ENCODE measurements at places on chromosomes 6 and 20.

GRCh38 chr6:31462964-31463870 is 34.7 kb upstream of the MICB start:
- DNase-seq = peak; percentile 88

DNA sequence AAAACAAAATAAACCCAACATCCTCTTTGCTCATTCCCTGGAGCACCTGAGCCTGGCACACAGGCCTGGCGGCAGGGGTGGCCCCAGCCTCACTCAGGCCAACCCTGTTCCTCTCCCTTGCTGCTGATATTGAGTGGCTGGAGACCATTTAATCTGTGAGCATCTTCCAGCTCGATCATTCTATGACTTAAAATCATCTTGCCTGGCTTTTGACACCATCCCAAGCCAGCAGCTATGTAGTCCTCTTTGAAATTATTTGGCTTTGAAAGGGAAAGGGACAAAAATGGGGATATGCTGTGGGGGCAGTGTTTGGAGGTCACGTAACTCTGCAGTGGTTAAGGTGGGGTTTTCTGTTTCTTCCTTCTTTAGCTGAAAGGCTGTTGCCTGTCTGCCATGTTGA is 22.8 kb downstream of the EZR start:
- DNase-seq = no peak

GRCh38 chr6:39087197-39087596 is 27.8 kb downstream of the SAYSD1 start:
- DNase-seq = no peak

DNA sequence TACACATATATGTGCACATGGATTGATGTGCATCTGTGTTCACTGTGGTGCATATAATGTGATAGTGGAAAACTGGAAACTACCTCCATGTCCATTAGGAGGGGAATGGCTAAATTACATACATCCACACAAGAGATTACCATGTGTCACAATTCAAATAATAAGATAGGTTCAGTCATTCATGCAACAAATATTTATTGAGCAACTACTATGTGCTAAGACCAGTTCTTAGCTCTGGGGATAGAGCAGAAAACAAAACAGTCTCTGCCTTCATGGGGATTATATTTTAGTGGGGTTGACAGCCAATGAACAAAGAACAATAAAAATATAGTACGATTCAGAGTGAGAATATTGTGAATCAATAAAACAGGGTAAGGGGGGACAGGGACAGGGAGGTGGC is 61.7 kb upstream of the PTGIS start:
- DNase-seq = no peak

- DNase-seq = no peak
Observed at GRCh38 chr6:37668251-37668650, 29.4 kb downstream of the MDGA1 start.

DNA sequence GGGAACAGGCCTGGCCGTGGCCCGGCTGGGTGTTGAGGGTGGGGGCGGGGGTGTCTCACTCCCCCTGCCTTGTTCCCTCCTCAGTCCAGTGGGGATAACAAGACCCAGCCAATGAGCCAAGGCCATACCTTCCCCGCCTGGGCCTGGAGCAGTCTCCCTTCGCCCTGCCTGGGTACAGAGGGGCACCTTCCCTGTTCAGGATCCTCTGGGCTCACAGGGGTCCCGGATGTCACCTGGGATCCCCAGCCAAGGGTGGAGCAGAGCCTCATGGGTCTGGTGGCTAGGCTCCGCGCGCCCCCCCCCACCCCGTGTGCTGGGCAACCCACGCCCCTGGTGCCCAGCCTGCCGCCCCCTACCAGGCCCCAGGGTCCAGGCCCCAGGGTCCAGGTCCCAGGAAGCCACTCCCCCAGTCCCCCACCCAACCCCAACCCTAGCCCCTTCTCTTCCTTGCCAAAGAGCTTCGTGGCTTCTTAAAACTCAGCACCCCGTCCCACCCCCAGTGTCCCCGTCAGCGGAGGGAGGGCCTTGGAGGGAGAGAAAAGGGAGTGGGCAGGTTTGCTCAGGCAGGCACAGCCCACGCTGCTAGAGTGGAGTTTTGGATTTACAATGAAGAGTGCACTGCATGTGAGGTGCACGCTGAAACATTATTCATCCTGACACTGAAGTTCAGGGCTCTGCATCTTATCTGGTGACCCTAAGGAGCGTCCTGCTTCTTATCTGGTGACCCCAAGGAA is 11.8 kb downstream of the HRH3 start:
- no peak for DNase-seq

GRCh38 chr6:142218446-142218845 is 71.4 kb downstream of the VTA1 start:
- DNase-seq = peak; percentile 61

- DNase-seq = no peak
Observed at GRCh38 chr20:6651016-6651415, 116.5 kb upstream of the BMP2 start.

DNA sequence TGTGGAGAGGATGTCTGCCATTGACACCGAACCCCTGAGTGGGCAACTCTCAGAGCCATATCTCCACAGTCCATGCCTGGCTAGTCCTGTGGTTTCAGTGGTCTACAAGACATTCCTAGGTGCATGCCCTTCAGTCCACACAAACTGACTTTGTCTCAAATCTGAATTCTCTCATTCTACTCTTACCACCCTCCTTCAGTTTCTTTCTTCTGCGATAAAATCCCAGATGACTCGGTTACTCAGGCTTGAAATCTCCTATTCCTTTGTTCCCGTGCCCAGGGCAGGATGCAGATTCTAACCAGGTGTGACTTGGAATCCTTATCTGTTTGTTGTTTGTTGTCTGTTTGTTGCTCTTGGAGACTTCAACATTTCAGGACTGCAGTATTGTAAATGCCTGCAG is 9.3 kb downstream of the CDS2 start:
- DNase-seq = no peak

DNA sequence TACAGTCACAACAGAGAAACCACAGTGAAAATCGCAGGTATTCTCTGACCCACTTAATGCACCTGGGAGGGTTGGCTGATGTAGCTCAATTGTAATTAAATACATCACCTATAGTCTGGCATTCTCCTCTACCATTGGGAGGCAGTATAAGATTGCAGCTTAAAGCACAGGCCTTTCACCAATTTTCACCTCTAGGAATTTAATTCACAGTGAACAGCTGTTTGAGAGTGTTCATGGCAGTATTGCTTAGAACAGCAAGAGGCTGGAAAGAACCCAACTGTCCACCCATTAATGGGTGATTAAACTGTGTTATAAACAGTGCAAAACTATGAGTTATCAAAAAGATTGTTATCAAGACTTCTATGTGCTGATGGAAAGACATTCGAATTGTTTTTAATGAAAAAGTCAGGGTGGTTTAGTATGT is 2.0 kb downstream of the EDEM2 start:
- peak; percentile 74 for DNase-seq

DNA sequence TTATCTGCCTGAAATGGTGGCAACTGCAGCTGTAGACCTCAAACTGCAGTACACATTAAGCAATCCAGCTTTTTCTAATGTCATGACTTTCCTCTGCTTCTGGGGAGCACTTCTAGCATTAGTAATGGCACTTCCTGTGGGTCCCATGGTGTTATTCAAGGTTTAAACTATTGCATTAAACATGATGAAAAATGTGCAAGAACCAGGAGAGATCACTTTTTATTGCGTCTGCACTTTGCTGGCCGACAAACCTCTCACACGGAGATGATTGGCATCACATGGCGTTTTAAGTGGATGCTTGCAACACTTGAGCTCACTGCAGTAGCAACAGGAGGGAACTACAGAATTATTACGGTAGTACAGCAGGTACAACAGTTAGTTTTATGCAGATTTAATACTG is 148.4 kb downstream of the HIVEP2 start:
- DNase-seq = no peak

- no peak for DNase-seq
Observed at GRCh38 chr20:57562541-57563465, 1.9 kb downstream of the PCK1 start.

DNA sequence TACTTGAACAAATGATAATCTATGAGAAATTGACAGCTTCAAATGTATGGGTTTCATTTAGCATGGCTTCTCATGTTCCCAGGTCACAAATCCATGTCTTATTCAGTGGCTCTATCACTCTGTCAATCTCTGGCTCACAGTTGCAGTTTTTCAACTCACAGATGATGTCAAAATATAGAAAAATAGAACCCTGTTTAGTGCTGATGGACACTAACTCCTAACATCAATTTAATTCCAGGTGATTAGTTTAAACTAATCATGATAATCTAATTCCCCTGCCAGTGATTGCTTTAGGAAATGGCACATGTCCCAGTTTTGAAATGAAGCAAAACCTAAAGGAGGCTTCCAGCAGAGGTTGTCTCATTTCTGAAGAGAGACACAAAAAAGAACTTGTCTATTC is 13.0 kb downstream of the KHDC1 start:
- DNase-seq = no peak

DNA sequence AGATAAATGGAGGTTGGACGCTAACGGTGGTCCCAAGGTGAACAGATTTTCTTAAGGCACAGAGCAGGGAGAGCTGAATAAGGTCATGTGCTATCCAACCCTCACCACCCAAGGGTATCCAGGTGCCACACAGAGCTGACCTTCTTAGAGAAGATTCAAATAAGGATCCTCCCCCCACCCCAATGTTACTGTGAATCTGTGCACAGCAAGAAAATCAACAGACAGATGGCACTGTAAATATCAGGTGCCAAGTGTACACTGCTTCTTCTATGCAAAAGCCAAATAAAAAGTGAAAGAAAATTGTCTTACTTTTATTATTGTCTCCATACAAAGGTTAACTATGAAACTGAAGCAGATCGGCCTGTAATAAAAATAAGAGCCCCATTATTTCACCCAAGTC is 96.9 kb downstream of the PAK5 start:
- DNase-seq = no peak

DNA sequence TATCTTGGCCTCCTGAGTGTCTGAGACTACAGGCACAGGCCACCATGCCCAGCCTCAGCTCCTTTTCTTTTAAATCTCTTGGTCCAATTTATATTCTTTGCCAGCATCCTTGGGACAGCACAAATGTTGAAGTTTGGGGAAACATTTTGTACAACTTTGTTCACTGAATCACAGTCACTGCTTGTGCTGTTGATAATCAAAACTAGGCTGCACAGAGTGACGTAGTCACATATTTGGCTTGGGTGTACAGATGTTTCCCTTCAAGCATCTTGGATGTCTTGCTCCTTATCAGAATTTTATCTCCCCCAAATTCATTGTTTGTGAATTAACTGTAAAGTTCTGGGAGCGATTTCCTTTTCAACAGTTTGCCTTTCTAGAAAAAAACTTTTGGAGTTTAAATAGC is 17.9 kb downstream of the CARMIL1 start:
- no peak for DNase-seq

- no peak for DNase-seq
Observed at GRCh38 chr6:26241033-26241895, 123.7 kb upstream of the BTN3A2 start.

DNA sequence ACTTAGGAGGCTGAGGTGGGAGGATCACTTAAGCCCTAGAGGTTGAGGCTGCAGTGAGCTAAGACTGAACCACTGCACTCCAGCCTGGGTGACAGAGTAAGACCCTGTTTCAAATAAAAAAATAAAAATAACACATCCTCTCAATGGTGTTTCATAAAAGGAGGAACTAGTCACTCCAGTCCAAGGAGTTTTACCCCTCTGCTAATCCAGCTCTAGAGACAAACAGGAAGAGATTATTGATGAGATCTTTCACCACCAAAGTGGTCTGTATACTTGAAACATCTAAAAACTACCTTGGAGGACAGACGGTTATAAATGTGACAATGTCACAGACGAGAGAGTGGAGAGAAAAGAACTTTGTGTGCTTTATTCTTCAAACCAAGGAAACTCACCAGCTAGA is 58.2 kb downstream of the PIGU start:
- DNase-seq = no peak

GRCh38 chr20:50589548-50590347 is 79.6 kb downstream of the PTPN1 start:
- DNase-seq = no peak

DNA sequence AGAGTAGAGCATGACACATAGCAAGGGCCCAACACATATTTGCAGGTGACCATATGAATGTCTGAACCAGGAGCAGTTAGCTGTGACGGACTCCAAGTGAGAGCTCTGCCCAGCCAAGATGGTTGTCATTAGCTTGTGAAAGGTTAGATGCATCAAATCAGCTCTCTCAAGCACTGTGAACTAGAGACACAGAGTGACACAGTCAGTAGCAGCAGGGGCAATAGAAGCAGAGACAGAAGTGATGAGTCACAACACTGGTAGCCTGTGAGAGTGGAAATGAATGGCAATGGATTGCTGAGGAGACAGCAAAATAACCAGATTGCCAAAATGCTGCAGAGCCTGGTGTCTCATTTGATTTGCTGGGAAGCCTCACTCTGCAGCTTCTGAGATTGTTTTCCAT is 558.9 kb downstream of the PKHD1 start:
- DNase-seq = peak; percentile 26

DNA sequence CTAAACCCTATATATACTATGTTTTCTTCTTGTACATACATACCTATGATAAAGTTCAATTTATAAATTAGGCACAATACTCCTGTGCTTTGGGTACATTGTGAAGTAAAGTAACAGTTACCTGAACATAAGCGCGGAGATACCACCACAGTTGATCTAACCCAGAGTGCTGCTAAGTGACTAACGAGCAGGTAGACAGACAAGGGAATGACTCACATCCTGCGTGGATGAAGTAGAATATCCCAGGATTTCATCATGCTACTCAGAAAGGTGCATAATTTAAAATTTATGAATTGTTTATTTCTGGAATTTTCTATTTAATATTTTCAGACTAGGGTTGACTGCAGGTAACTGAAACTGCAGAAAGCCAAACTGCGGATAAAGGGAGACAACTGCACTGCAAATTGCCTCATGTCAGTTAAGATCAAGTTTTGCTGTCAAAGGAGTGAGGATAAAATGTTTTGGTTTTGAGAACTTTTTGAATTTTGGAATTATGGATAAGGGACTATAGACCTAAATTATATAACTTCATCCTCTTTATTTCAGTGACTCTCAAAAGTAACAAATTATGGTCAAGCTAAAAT is 14.4 kb downstream of the MKKS start:
- DNase-seq = no peak

DNA sequence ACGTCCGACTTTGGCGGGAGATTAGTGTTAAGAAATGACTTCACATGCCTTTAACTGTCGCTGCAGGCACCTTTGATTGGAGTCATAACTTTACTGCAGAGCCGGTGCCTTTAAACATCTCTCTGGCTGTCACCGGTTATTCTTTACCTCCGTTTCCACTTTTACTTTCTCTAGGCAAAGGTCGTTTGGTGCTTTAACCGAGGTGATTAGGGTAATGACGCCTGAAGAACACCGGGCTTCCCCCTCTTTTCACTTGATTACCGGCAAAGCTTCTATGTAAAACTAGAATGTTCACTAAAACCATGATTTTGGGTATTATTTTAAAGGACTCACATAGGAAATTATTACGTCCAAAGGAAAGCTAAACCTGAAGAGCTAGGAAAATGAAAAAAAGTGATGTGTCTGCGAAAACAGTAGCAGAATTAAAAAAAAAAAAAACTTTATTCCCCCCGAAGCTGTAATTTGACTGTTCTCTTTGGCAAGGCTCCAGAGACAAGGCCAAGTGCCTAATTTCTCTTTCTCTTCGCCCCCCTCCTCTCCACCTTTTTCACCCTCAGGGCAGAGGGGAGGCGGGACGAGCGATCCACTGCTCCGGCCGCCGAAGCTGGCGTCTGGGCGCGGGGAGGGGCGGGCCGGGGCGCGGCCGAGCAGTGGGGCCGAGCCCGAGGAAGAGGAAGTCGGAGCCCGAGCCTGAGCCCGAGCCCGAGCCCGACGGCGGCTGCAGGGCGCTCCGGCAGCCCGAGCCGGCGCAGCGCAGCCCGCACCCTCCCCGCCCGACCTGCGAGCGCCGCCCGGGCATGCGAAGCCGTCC is at the start of gene PLEKHG1:
TSS of gene PLEKHG1 (plus strand) at position 687 of the 811 bp plus-strand sequence. CDS start 133,797 bp downstream, outside the sequence.
- DNase-seq = no peak

GRCh38 chr20:32743237-32744112 is at the start of gene COMMD7:
COMMD7 (minus strand) TSS chr20:32743467; CDS start chr20:32743391, 76 bp downstream.
- DNase-seq = peak; percentile 33

Measured in pons (tissue), 1 donor.